Mesothelial cell of epicardium (in vitro differentiated cells): ENCODE measurements at places on chromosomes 11 and 22.

DNA sequence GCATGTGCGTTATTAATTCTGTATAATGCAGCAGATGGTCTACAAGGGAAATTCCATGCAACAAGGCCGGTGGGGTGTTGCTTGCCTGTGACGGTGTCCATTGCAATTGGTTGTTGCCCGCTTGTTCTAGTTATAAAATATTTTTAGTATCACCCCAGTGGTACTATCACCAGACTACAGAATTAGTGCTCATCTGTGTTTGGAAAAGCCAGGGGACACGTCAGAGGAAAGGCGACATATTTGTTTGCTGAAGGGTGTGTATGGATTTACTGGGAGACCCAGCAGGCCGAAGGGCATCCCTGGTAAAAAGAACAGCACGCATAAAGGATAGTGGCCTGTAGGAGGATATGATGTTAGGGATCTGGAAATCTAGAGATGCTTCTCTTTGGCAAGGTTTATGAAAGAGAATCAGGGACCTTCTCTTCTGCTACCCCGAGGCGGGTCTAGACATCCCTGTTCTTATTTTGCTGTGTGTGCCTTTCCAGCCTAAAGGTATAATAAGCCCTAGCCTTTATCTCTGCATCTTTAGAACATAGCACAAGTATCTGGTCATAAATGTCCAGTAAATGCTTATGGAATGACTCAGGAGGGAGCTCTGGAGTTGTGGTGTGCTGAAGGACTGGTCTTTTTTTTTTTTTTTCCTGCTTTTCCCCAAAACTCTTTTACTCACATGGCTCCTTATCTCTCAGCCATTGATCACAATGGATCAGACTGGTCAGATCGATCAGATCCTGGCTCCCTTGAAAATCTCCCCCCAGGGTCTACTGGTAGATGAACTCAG, 90.9 kb downstream of the LDLRAD3 start:
- no peaks in the 10 kb centered on the region for H3K27me3 ChIP-seq
- no peak overlapping the region for H3K4me3 ChIP-seq
- no peak for DNase-seq
- H3K27ac ChIP-seq = no peak overlapping the region

DNA sequence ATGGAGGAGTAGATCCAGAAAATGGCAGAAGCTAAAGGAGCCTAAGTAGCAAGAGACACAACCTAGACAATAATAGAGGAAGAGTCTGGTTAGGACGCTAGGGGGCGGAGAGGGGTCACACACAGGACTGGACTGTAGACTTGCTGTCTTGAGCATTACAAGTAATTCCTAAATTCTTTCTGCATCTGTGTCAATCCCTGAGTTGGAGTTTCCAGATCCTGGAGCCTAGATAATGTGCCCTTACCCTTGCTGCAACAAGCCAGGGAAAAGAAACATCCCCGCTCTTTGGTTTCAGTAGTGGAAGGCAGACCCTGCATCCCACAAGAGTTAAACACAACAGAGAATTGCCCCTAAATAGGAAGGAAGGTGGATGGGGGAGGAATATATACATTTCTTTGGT, 14.9 kb upstream of the CCDC73 start:
- no peak overlapping the region for H3K4me3 ChIP-seq
- peak; percentile 45 for DNase-seq
- no peaks in the 10 kb centered on the region for H3K36me3 ChIP-seq

GRCh38 chr11:68810164-68810563, 31.6 kb downstream of the CPT1A start:
- no peaks in the 10 kb centered on the region for H3K36me3 ChIP-seq
- H3K4me3 ChIP-seq = no peak overlapping the region
- H3K27me3 ChIP-seq = no peaks in the 10 kb centered on the region
- no peaks in the 10 kb centered on the region for H3K4me1 ChIP-seq
- no peak overlapping the region for H3K27ac ChIP-seq
- no peak for DNase-seq

GRCh38 chr22:37775785-37776638, 31.7 kb upstream of the GCAT start:
- H3K4me3 ChIP-seq = no peak overlapping the region
- peaks cover 8% of the 10 kb centered on the region for H3K36me3 ChIP-seq
- no peak for DNase-seq
- H3K27ac ChIP-seq = peak overlapping the region; percentile 60

- peaks cover 32% of the 10 kb centered on the region for H3K4me1 ChIP-seq
- no peaks in the 10 kb centered on the region for H3K27me3 ChIP-seq
- H3K27ac ChIP-seq = no peak overlapping the region
Measured at GRCh38 chr11:95593111-95593510, 196.5 kb downstream of the FAM76B start.

- H3K4me1 ChIP-seq = peaks cover 12% of the 10 kb centered on the region
- H3K27me3 ChIP-seq = peaks cover 59% of the 10 kb centered on the region
- no peak for DNase-seq
- no peak overlapping the region for H3K27ac ChIP-seq
- H3K4me3 ChIP-seq = no peak overlapping the region
- H3K36me3 ChIP-seq = no peaks in the 10 kb centered on the region
Measured at GRCh38 chr11:120258661-120259060, 18.7 kb downstream of the POU2F3 start.

DNA sequence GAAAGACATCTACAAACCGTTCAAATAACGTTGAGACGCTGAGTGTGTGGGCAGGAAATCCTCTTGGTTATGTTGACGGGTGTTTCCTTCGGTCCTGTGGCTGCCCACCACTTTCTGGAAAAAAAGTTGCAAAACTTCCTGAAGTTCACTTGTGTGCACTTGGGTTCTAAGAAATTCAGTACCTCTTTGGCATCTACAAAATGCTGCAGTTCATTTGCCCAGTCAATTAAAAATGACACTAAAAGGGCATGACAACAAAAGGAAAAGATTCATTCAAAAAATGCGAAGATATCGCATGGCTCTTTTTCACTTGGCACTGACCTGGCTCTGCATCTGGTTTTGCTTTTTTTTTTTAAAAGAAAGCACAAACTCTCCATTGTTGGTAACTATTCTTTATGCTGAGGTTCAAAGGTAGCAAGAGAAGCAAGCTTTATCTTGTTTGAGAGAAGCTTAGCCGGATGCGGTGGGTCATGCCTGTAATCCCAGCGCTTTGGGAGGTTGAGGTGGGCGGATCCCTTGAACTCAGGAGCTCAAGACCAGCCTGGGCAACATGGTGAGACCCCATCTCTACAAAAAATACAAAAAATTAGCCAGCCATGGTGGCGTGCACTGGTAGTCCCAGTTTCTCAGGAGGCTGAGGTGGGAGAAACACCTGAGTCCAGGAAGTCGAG, 10.6 kb upstream of the XBP1 start:
- H3K4me1 ChIP-seq = peaks cover 21% of the 10 kb centered on the region
- no peak for DNase-seq
- no peaks in the 10 kb centered on the region for H3K27me3 ChIP-seq
- H3K36me3 ChIP-seq = peaks cover 3% of the 10 kb centered on the region
- H3K4me3 ChIP-seq = no peak overlapping the region

- H3K36me3 ChIP-seq = no peaks in the 10 kb centered on the region
- H3K4me1 ChIP-seq = no peaks in the 10 kb centered on the region
- no peak for DNase-seq
Measured at GRCh38 chr22:23037429-23038333, 32.6 kb upstream of the GNAZ start.

GRCh38 chr11:13149991-13150390, 127.6 kb upstream of the BMAL1 start:
- peaks cover 5% of the 10 kb centered on the region for H3K27me3 ChIP-seq
- DNase-seq = no peak
- H3K36me3 ChIP-seq = no peaks in the 10 kb centered on the region
- H3K4me1 ChIP-seq = no peaks in the 10 kb centered on the region
- no peak overlapping the region for H3K4me3 ChIP-seq

- no peak overlapping the region for H3K27ac ChIP-seq
- peaks cover 2% of the 10 kb centered on the region for H3K36me3 ChIP-seq
- H3K27me3 ChIP-seq = no peaks in the 10 kb centered on the region
Measured at GRCh38 chr11:116980136-116980793, 118.0 kb downstream of the SIK3 start.

DNA sequence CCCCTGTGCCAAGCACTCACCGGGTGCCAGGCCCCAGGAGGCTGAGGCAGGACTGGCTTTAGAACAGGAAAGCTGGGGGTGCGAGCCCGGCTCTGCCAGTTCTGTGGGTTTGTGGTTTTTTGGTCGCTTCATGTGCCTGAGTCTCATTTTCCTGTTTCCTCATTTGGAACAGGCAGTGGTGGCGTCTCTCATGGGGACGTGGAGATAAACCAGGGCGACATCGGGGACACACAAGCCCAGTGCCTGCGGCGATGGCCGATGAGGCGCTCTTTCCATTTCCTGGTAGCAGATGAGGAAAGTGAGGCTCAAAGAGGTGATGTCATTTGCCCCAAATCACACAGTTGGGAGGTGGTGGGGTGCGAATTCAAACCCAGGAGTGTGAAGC, 20.8 kb upstream of the CHKA start:
- peaks cover 12% of the 10 kb centered on the region for H3K4me1 ChIP-seq
- H3K27me3 ChIP-seq = no peaks in the 10 kb centered on the region
- no peak overlapping the region for H3K4me3 ChIP-seq

GRCh38 chr11:63837739-63838138, 1.2 kb upstream of the MARK2 start:
- H3K4me1 ChIP-seq = peaks cover 41% of the 10 kb centered on the region
- no peaks in the 10 kb centered on the region for H3K27me3 ChIP-seq
- DNase-seq = no peak
- peak overlapping the region; percentile 81 for H3K27ac ChIP-seq
- H3K36me3 ChIP-seq = no peaks in the 10 kb centered on the region

DNA sequence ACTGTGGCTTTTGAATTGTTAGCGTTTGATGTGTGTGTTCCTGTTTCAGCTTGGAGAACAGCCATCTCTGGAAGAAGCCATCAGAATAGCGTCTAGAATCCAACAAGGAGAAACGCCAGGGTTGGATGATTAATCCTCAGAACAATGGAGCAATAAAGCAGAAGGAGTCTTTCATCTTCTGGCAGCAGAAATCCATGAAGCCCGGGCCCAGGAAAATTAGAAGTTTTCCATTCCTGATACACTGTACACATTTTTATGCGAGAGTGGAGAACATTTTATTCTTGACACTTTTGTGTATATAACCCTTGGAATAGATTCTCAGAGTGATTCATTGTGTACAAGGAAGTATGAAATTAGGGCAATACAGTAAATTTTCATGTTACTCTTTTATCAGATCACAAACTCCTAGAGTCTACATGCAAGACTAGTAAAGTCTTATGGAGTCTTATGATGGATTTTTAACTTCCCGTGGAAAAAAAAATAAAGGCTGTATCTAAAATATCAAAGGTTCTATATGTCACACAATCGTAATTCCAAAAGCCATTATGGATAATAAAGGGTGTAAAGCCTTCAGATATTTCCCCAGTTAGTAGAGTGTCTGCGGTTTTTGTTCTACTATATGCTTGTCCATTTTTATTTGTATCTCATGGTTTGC, 45.9 kb upstream of the WEE1 start:
- H3K36me3 ChIP-seq = peaks cover 10% of the 10 kb centered on the region
- peak overlapping the region; percentile 88 for H3K27ac ChIP-seq
- H3K4me3 ChIP-seq = no peak overlapping the region
- DNase-seq = no peak
- H3K4me1 ChIP-seq = peaks cover 41% of the 10 kb centered on the region

GRCh38 chr11:88122956-88123355, 52.3 kb downstream of the RAB38 start:
- peaks cover 3% of the 10 kb centered on the region for H3K4me1 ChIP-seq
- DNase-seq = no peak
- no peak overlapping the region for H3K27ac ChIP-seq
- peaks cover 18% of the 10 kb centered on the region for H3K36me3 ChIP-seq
- H3K27me3 ChIP-seq = no peaks in the 10 kb centered on the region

DNA sequence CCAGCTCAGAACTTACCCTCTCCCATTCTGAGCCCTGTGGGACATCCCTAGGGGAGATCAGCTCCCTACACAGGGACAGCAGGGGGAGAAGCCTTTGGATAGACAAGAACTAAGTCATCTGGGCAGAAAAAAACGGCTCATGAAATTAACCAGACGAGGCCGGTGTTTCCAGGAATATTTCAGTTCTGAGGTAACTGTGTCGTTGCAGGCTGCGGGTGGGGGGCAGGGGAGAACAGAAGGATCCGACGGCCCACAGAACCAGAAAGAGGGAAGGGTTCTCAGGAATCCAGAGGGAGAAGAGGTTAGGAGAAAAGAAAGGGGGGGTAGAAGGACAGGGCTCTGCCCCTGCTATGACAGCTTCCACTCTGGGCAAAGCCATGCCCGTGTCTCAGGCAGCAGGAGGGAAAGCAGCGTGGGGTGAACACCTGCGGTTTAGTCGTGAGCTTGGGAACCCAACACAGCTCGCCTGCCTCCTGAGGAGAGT, 3.6 kb downstream of the CLCF1 start:
- H3K27me3 ChIP-seq = peaks cover 2% of the 10 kb centered on the region
- H3K4me1 ChIP-seq = peaks cover 67% of the 10 kb centered on the region
- DNase-seq = no peak
- no peaks in the 10 kb centered on the region for H3K36me3 ChIP-seq
- peak overlapping the region; percentile 94 for H3K27ac ChIP-seq

- H3K4me1 ChIP-seq = peaks cover 23% of the 10 kb centered on the region
- no peak for DNase-seq
- no peaks in the 10 kb centered on the region for H3K36me3 ChIP-seq
- peaks cover 12% of the 10 kb centered on the region for H3K27me3 ChIP-seq
- no peak overlapping the region for H3K27ac ChIP-seq
Measured at GRCh38 chr22:50620593-50621355, 7.2 kb downstream of the ARSA start.

GRCh38 chr22:40413873-40414272, 43.5 kb downstream of the SGSM3 start:
- H3K27ac ChIP-seq = no peak overlapping the region
- H3K4me1 ChIP-seq = no peaks in the 10 kb centered on the region
- H3K4me3 ChIP-seq = no peak overlapping the region
- peaks cover 29% of the 10 kb centered on the region for H3K36me3 ChIP-seq

- no peak overlapping the region for H3K4me3 ChIP-seq
- no peaks in the 10 kb centered on the region for H3K27me3 ChIP-seq
- H3K4me1 ChIP-seq = no peaks in the 10 kb centered on the region
- H3K36me3 ChIP-seq = no peaks in the 10 kb centered on the region
- H3K27ac ChIP-seq = no peak overlapping the region
- DNase-seq = no peak
Measured at GRCh38 chr22:17243524-17243923, 24.3 kb upstream of the ADA2 start.

GRCh38 chr22:38029901-38030300, 27.3 kb upstream of the PICK1 start:
- DNase-seq = no peak
- H3K36me3 ChIP-seq = no peaks in the 10 kb centered on the region
- H3K27ac ChIP-seq = no peak overlapping the region

DNA sequence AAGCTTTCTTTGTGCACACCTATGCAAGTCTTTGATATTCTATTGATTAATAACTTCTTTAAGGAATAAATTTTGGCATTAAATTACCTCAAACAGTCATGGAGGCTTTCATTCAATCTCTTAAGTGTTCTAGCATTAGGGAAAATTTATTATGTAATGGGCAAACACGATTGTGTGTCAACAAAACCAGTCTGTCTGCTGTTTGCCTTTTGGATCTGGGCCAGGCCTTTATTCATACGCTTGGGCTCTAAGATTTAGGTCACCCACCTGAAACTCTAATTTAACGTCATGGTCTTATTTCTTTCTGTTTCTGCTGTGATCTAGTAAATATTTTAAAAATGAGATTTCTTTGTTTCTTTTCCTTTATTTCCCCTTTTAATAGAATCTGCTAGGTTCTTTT, 1270.6 kb downstream of the LRRC4C start:
- H3K4me3 ChIP-seq = no peak overlapping the region
- DNase-seq = no peak
- H3K36me3 ChIP-seq = no peaks in the 10 kb centered on the region
- H3K27ac ChIP-seq = peak overlapping the region; percentile 56

GRCh38 chr11:103773537-103773936, 262.9 kb upstream of the DDI1 start:
- no peaks in the 10 kb centered on the region for H3K36me3 ChIP-seq
- no peak for DNase-seq
- no peak overlapping the region for H3K27ac ChIP-seq
- H3K4me3 ChIP-seq = no peak overlapping the region

- DNase-seq = no peak
- no peak overlapping the region for H3K27ac ChIP-seq
Measured at GRCh38 chr11:81032906-81033305, 1592.1 kb upstream of the TENM4 start.
